ENCODE measurements at places on chromosomes 2 and 18. TPM values are rescaled to one million over a fixed set of nuclear protein-coding genes. Genes with fewer than 3 reads are reported as not detected.

DNA sequence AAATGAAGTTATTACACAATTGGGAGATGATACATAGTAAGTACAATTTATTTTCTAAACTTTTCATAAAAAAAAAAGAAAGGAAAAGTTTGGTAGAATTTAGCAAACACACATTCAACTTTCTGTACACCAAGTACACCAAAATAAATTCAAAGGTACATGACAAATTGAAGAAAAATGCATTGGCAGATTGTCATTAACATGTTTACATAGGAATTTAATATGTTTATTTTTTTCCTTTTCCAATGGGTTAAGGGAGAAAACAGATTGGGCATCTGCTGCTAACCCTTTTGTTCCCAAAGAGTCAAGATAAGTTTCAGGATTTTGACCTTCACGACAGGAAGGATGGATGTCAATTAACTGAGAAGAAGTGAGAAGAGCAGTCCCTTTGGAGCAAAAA is 620.4 kb downstream of the XIRP2 start:
- peak; percentile 7 for DNase-seq

GRCh38 chr2:229713371-229714079 is 830 bp downstream of the DNER start:
- no peak for DNase-seq

Gene SLC19A3
- polyA plus RNA-seq, result 5.2 TPM

DNA sequence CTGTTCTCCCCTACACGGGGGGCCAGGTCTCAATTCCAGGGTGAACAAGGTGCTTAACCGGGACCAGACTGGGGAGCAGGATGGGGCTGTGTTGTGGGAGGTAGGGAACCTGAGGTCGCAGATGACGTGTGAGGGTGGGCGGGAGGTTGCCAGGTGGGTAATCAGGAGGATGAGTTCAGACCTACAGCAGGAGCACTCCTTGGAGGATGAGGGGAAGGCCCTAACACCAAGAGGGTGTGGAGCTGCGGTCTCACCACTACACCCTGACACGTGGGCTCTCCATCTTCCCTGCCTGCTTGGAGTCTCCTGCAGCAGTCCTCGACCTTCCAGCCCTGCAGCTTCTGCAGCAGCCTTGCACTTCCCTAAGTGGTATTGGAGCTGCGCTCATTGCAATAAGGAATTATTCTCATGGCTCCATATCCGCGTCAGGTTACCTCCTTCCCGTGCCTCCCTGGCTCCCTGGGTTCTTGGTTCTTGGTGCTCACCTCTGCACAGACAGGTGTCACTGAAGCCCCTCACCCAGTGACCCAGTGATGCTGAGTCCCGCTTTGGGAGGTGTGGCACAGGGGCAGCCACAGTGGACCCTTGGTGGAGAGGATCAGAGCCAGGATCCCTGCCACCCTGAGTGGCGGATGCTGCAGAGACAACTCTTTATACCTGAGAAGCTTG is 15.5 kb downstream of the SH3BP4 start:
- DNase-seq, result no peak

DNA sequence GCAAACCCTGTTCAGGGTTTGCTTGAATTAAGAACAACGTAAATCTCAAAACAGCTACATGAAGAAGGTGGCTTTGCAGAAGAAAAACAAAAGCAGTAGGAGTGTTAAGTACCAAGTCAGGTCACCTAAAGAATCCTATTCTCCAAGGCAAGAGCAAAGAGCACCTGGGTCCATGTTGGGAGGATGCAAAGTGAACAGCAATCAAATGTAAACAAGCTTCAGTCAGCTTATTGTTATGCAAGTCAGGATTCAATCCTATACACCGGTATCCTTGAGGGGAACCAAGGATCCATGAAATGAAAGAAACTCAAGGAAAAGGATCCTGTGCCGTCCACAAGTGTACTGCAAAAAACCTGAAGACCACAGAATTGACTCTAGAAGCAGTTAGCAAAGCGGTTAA is 261.0 kb upstream of the DDX18 start:
- no peak for DNase-seq

DNA sequence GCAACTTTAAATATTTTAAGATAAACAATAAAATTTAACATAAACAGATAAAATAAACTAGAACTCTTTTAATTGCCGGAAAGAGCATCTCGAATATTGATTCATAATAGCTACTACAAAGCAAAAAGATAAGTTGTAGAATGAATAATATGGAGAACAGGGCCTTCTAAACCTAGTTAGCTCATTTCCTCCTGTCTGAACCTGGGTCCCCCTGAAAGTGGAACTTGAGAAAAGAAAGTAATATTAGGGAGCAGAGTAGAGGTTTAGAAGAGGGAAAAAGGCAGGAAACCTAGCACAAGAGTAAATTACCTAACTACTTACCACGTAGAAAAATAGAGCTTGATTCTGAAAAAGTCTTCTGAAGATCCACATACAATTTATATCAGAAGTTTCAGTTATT is 80.7 kb upstream of the NETO1 start:
- DNase-seq, result no peak

GRCh38 chr2:222523783-222524544 is 99.6 kb downstream of the SGPP2 start:
- no peak for DNase-seq

DNA sequence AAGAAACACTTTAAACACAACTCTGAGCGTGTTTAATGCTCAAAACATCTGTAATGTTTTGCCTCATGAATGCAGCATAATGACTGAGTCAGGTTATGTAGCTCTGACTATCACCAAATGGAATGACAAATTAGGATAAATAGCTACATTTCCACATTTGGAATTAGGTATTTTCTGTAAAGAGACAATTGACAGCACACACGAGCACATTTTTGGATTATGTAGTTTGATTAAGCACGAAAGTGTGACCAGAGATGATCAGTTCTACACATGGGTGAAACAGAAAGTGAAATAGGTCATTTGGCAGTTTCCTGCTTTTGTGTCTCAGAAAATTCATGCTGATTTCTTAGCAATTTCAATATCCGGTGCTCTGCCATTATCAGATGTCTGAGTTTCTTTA is 29.0 kb downstream of the LPIN1 start:
- DNase-seq, result no peak

Gene CFC1
- not detected for polyA plus RNA-seq

- no peak for DNase-seq
Measured at GRCh38 chr2:204343685-204344084, 201.6 kb upstream of the PARD3B start.

DNA sequence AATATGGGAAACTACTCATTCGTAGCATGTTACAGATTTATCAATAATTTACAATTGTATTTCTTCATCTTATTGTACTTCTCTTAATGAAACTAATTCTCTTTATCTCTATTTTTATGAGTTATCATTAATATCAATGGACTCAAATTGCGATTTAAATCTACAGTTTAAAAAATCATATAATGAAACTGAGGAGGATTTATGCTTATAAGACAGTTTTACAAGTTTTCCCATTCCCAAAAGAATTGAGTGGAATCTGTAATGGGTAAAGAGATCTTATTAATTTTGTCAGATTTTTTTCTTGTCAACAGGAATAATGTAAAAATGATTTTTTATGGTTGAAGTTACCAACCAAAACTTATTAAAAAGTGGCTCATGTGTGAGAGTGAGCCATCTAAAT is 468.0 kb downstream of the METTL4 start:
- no peak for DNase-seq

DNA sequence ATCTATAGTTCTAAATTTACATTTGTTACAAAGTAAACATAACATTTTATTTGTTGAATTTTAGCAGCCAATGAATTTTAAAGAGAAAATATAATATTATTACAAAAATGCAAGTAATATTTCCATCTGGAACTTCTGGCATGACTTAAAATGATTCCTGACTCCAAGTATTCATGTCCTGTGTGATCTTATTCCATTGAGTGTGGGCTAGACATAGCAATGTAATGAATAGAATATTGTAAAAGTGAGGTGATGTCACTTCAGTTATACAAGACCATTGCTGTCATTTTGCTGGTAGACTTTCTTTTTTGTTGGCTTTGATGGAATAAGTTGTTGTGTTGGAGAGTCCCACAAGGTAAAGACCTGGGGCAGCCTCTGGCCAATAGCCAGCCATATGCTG is 912.2 kb upstream of the PIK3C3 start:
- DNase-seq, result no peak

GRCh38 chr18:58397385-58398132 is 231.3 kb downstream of the ALPK2 start:
- DNase-seq, result no peak
